ENCODE measurements at places on chromosomes 4 and X.
A peak's percentile ranks its signal among the peaks of the same experiment; 100 is the strongest.

GRCh38 chr4:99885063-99885664 lies 9.1 kb downstream of the LAMTOR3 start:
- peak; percentile 65 for DNase-seq

- DNase-seq, result no peak
Observed at GRCh38 chr4:14264437-14264836, 636.9 kb upstream of the BOD1L1 start.

GRCh38 chr4:11183356-11183740 lies 245.3 kb downstream of the HS3ST1 start:
- no peak for DNase-seq

DNA sequence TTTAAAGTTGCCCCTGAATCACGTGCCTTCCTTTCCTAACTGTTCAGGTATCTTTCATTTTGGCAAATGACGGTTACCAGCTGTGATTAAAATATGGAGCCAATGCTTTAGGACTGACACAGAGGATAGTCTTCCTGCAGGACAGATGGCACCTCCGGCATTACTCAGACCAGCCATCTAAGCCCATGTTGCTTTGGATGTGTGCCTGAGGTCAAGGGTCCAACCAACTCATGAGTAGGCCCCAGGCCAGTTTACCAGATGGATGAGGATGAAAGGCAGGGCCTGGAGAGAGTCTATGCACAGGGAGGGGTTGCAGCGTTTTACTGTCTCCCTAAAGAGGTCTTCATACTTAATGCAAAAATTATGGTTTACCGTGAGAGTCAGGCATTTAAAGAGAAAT lies 174.0 kb upstream of the GATB start:
- no peak for DNase-seq

- DNase-seq, result no peak
Observed at GRCh38 chr4:88759039-88759894, 61.6 kb upstream of the NAP1L5 start.

- DNase-seq, result no peak
Observed at GRCh38 chrX:63855896-63856295, 70.9 kb upstream of the ARHGEF9 start.

- DNase-seq, result no peak
Observed at GRCh38 chrX:145687146-145687545, 130.5 kb upstream of the SLITRK2 start.

DNA sequence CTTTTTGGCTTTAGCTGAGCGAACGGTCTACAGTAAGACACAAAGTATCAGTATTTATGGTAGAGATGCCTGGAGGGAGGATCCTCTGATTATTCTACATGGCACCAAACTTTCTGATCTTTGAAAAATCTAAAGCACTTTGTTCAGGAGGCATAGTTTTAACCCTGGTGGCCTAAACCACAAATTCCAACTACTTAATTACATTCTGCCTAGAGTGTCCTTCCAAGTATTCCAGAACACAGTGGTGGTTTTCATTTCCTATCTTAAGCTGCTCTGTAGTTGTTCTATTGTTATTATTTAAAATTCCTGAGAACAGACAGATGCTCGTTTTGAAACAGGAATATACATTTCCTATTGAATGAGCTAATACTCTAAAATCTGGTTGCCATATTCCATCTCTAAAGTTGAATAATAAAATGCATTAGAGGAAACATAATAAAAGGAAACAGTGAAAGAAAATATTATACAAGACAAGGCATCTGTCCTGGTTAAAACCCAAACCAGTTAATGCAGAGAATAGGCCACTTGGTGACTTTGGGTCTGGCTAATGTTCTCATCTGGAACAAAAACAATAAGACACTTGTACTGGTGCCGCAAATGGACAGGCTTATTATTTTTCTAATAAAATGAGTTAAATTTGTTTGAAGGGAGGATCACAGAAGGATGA lies 657.4 kb downstream of the SPRY1 start:
- DNase-seq, result no peak

DNA sequence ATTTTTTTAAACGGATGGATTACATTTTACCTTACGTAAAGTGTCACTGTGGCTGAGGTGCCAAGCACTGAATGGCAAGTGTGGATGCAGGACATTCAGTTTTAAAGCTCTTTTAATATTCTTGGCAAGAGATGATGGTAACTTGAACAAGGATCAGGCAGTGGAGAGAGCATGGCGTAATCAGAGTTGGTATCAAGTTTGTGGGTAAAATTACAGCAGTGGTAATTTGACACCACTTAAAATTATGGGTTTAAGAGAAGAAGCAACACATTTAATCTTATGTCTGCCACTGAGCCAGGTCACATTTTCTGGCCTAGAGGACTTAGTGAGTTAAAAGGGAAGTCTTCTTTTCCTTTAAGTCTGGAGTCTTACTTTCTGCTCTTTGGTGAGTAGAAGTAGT lies 100.5 kb downstream of the NAA11 start:
- DNase-seq, result no peak

DNA sequence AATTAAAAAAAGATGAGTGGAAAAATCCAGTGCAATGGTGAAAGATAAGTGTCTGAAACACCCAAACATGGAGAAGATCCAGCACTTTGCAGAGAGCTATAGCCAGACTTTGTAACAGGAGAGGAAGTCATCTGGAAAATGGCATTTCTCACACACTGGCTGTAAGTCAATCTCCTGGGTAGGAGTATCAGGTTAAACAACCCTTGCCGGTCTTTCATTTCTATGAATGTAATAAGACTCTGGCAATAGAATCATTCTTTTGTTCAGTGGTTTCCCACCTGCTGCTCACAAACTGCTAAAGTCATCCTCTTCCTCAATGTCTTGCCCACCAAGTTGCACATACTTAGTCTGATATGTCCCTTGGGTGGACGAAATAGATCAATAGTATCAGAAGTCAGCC lies 94.0 kb upstream of the ATP8A1 start:
- DNase-seq, result no peak

GRCh38 chr4:141891260-141892120 lies 255.1 kb downstream of the IL15 start:
- DNase-seq, result no peak

GRCh38 chr4:9765091-9765490 lies 16.3 kb upstream of the DRD5 start:
- DNase-seq, result no peak

DNA sequence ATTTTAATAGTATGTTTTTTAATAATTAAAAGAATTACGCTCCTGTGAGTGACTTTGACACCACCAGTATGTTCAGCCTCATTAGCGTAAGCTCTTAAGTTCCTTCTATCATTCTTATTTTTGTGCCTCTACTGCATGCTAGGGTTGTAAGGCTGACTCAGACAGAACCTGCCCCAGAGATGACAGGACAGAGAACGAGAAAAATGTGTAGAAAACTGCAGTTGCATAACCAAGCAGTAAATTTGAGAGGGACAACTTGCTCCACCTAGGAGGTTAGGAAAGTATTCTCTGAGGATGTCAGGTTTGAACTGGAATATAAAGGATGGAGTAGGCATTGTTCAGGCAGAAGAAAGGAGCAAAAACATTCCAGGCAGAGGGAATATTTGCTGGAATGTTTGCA lies 98.7 kb downstream of the NFKB1 start:
- no peak for DNase-seq

- no peak for DNase-seq
Observed at GRCh38 chrX:153966283-153966688, 5.3 kb downstream of the HCFC1 start.

DNA sequence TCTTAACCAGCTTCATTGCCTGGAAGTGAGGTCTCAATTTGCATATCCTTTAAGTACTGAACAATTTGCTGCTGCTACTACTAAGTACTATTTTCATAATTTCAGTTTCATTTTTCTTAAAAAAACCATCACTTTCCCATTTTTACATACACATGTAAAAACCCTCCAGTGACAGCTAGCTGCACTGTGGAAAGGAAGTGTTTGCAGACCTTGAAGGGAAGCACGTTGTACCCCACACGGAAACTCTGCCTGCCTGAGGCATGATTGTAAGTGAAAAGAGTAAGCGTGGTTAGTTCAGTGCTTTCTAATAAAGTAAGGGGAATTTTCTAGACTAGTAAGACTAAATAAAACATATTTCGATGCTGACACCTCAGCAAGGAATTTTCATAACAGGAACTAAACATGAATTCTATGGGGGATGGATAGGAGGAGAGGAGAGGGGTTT lies 103.6 kb downstream of the RAPGEF2 start:
- peak; percentile 8 for DNase-seq

DNA sequence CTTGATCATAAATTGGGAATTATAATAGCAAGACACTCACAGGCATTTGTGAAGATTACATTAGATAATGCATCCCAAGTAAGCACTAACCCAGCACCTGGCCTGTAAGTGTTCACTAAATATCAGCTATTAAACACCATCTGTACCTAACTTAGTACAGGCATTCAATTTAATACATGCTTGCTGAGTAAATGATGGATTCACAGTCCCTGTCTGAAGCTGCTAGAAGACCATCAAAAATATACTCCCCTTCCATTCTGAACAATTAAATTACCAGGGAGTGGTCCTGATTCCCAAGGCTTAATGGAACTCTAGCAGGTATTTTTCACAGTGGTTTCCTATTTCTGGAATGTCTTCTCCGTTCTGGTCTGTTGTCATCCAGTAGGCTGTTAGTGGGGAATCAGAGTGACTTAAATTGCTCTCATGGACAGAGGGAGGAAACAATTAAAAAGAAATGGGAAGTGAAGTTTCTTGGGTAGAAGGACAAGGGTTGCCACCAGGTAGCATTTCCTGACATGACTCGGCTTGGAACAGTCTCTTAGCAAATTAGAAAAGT lies 233.9 kb downstream of the PTTG2 start:
- no peak for DNase-seq

- no peak for DNase-seq
Observed at GRCh38 chr4:178752954-178753525, 1310.8 kb upstream of the AGA start.

- no peak for DNase-seq
Observed at GRCh38 chr4:116664198-116664597, 421.2 kb downstream of the TRAM1L1 start.

DNA sequence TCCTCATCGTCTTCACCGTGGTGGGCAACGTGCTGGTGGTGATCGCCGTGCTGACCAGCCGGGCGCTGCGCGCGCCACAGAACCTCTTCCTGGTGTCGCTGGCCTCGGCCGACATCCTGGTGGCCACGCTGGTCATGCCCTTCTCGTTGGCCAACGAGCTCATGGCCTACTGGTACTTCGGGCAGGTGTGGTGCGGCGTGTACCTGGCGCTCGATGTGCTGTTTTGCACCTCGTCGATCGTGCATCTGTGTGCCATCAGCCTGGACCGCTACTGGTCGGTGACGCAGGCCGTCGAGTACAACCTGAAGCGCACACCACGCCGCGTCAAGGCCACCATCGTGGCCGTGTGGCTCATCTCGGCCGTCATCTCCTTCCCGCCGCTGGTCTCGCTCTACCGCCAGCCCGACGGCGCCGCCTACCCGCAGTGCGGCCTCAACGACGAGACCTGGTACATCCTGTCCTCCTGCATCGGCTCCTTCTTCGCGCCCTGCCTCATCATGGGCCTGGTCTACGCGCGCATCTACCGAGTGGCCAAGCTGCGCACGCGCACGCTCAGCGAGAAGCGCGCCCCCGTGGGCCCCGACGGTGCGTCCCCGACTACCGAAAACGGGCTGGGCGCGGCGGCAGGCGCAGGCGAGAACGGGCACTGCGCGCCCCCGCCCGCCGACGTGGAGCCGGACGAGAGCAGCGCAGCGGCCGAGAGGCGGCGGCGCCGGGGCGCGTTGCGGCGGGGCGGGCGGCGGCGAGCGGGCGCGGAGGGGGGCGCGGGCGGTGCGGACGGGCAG lies 792 bp downstream of the ADRA2C start:
- no peak for DNase-seq

- no peak for DNase-seq
Observed at GRCh38 chrX:106150701-106151100, 17.4 kb upstream of the PWWP3B start.

GRCh38 chr4:84750960-84751283 lies 168.0 kb downstream of the CDS1 start:
- DNase-seq, result no peak

GRCh38 chr4:5018603-5019002 lies 655 bp downstream of the CYTL1 start:
- no peak for DNase-seq

DNA sequence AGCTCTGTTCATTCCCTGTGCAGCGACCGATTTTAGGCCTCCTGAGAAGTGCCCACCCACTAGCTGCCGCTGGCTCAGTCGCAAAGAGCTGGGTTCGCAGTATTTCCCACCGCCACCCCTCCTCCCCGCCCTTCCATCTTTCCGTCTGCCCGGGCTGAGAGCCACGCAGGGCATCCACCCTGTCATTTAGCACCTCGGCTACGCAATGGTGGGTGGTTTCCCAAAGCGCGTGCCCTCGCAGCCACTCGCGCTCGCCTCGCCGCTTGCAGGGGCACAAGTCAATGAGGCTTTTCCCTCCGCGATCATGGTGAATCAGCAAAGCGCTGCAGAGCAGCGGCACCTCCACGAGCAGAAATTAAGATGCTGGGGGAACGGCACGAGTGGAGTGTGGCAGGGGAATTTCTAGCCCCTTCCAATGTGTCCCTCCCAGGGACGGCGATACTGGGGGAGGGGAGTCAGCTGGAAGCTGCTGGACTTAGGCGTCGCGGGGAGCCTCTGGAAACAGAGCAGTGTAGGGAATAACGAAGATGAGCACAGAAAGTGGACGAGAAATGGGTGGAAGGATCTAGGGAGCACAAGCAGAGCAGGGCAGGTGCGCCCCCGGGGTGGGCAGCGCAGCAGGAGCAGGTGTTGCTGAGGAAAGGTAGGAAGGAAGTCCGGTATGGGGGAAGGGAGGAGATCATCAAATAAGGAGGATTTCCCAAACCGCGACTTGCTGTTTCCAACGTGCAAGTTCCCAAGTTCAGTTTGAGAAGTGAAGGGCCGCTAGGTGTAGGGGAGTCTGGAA lies 2.4 kb upstream of the PTCHD1 start:
- DNase-seq, result no peak

DNA sequence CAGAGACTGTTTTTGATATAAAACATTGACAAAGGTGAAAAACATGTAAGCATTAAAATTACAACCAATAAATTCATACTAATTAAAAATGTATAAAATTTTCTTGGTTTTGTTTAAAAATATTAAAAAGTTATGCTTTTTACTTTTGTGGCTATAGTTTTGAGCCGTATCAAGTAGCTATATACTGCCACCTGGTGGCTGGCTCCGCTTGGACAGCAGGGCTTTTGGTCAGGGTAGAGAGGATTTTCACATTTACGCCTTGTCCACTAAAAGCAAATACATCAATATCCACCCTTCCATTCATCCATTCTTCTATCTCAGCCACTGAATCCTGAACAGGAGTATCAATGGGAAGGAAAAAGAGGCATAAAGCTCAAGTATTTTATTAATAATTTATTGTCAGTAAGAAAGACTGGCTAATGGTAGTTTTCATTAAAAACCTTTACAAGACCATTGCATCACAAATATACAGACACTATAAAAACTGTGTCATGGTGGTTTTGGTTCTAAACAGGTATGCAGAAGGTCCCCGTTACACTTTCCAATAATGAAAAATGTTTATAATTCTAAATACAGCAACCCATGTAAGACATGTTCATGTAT lies 32.1 kb upstream of the MTNR1A start:
- DNase-seq, result peak; percentile 47

DNA sequence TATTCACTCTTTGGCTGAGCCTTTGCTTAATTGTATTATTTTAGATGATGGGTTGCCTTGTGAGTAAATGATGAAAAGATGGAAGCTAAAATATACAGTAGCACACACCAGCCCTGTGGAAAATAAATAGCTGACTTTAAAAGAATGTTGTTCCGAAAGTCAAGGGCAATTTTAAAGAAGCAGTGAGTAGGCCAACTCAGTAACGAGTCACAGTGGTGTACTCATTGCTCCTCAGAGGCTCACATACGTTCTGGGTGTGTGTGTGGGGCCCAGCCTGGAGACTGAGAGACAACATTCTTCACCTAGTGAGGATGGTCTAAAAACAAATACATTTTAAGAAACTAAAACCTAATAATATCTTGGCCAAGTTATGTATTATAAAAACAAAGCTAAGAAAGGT lies 640.3 kb downstream of the TRIML1 start:
- no peak for DNase-seq
